ENCODE measurements at places on chromosomes 4 and X.

GRCh38 chr4:39304651-39305050, 61.5 kb downstream of the RFC1 start:
- DNase-seq = no peak

- no peak for DNase-seq
Observed at GRCh38 chr4:60404027-60404426, 796.1 kb upstream of the ADGRL3 start.

DNA sequence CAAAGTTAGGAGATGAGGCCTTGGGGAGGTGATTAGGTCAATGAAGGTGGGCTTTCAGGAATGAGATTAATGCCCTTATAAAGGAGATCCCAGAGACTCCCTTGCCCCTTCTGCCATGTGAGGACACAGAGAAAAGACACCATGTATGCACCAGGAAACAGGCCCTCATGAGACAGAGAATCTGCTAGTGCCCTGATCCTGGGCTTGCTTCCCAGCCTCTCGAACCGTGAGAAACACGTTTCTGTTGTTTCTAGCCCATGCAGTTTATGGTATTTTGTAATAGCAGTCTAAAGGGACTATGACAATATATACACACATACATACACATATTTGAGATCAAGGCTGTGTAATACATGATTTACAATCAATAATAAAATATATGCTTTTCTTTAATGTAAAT, 41.4 kb upstream of the ENPP6 start:
- DNase-seq = no peak

DNA sequence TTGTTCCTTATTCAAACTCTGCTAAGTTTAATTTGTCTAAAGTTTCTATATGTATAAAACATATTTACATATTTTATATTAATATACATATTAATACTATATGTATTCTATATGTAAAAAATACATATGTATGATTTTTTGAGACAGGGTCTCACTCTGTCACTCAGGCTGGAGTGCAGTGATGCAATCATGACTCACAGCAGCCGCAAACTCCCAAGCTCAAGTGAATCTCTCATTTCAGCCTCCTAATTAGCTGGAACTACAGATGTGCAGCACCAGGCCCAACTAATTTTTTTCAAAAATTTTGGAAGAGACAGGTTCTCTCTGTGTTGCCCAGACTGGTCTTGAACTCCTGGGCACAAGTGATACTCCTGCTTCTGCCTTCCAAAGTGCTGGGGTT, 684.9 kb downstream of the TRAM1L1 start:
- DNase-seq = no peak

- no peak for DNase-seq
Observed at GRCh38 chrX:149877157-149877556, 3.8 kb upstream of the MAGEA8 start.

DNA sequence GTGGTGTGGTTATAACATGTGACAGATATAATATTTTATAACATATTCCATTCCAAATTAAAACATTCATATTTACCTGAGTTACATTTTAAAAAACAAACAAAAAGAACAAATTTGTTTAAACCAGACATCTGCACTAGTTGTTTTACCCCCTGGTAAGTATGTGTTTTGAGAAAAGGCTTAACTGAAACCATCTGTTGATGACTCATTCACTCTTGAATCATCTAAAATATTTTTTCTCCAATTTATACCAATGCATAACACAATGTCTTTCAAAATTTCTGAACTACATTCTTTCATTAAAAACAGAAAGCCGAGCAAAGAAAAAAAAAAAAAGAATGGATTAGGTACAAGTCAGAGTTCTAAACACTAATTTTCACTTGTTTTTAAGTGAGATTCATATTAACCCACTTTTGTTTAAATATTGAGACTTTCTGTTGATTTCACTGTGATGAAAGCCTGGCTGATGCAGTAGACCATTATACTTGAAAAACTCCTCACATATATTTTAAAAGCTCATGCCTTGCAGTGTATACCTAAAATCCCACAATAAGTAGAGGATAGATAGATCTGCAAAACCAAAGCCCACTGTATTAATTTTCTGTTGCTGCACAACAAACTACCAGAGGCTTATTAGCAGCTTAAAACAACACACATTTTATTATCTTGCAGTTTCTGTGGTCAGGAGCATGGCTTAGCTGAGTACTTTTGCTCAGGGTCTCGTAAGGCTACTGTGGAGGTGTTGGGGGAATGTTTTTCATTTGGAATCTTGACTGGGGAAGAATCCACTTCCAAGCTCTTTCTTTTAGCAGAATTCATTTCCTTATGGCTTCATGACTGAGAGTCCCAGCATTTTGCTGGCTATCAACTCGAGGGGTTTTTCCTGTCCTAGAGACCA, 221.5 kb downstream of the PCDH18 start:
- no peak for DNase-seq

- no peak for DNase-seq
Observed at GRCh38 chr4:1323635-1324442, 23.2 kb upstream of the UVSSA start.

DNA sequence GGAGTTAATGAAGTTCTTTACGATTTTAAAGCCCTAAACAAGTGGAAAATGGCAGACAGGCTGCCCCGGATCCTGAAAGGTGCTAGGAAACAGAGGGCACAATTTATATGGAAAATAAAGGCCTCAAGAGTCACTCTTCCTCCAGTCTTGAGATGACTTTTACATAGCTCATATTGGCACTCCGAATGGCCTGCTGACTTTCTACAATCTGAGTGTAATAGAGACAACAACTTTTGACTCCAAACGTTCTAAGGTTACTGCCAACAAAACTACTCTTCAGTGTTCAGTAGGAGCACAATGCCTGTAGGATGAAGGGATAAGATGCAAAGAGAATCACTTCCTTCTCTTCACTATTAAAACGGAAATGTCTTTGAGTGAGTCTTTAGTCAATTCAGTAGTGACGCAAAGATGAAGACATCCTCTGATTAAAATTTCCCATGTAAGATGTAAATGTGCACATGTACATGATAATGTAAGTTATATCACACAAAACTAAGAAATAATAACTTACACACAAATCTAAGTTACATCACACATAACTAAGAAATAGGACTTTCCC, 40.5 kb downstream of the VEGFC start:
- DNase-seq = no peak

DNA sequence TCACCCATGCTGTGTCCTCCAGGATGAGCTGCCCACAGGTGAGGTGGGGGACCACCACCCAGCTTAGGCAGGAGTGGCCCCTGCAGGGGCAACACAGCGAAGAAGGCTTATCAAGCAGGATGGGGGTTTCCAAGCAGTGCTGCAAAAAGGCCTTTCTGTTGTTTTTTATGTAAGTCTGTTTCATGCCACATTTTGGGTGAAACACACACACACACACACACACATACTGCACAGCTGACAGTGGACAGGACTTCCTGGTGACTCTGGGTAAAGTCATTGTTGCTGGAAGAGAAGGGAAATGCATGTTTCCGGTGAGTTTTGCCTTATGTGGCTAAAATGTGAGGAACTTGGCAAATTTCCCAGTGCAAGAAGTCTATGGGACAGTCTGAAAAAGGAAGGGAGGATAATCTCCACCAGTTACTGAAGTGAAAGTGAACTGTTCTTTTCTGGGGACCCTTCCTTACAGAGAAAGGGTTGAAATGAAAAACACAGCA, 119.2 kb downstream of the IRF2 start:
- no peak for DNase-seq

Measured in CD8-positive, alpha-beta memory T cell (primary cell).